GM04504 (cell line): ENCODE measurements at places on chromosomes 6 and 20.

DNA sequence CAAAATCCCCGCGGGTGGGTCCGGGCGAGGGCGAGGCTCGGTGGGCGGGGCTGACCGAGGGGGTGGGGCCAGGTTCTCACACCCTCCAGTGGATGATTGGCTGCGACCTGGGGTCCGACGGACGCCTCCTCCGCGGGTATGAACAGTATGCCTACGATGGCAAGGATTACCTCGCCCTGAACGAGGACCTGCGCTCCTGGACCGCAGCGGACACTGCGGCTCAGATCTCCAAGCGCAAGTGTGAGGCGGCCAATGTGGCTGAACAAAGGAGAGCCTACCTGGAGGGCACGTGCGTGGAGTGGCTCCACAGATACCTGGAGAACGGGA is 809 bp downstream of the HLA-G start:
- DNase-seq = no peak

DNA sequence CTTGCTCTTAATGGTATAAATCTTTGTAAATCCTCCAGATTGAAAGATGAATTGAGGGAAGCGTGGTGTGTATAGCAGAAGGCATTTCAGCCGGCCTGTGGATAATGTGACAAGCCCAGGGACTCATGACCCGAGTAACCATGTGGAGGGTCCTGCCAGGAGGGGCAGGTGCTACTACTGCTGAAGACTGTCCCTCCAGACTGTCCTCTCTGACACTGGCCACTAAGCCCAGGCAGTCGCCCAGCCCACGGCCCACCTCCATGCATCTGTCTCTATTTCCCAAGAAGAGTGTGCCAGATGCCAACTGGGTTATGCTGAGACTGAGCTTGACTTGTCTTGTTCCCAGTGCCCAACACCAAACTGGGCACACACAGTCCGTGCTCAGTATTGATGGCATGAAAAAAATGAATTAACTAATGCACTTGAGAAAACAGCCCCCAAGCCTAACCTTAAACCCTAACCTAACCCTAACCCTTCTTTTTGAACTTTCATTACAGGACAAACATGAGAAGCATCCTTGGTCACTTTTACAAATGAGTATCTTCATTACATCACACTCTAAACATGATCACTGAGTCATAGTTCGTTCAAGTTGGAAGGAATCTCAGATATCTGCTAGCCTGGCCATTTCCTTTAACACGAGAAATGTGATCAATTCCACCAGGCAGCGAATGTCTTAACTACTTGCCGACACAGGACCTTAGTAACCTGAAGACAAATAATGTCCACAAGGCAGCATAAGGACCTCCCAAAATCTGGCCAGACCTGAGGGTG is 182.2 kb upstream of the RREB1 start:
- no peak for DNase-seq

DNA sequence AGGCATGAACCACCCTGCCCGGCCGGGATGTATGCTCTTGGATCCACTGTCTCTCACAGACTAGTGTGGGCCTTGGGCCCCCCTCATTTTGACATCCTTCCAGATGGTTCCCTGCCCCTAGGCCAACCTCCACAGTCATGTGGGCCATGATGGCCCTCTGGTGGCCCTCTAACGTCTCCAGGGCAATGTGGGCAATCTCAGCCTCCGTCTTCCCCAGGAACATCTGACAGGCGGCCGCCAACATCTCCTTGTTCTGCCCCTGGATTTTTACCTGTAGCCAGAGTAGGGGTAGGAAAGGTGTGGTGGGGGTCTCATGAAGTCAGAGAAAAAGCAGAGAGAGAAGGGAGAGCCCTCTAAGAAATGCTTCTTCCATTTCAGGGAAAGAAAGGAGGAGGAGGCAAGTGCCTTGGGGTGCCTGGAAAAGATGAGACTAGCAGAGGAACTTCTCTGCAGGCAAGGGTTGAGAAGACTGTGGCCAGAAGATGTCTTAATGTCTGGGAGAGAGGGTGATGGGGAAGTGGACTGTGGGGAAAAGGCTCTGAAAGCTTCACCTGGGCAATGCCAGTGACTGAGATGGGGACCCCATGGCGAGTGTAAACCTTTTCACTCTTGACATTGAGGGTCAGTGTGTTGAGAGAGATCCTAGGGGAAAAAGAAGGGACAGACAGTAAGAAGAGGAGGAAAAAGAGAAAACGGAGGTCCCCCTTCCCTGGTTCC is 1.3 kb downstream of the FLOT1 start:
- no peak for DNase-seq

DNA sequence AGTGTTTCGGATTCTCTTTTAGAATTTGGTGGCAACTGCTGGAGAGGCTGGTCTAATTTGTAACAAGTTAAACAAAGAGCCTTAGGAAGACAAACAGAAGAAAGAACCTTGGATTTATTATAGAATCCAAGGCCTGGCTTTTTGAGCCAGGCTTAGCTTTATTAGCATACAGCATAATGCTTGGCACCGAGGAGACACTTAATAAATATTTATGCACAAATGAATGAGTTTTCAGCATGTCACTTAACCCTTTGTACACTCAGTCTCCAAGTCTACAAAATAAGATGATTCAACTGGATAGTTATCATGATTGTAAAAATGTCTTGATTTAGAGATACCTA is 38.2 kb upstream of the AFDN start:
- DNase-seq = no peak

DNA sequence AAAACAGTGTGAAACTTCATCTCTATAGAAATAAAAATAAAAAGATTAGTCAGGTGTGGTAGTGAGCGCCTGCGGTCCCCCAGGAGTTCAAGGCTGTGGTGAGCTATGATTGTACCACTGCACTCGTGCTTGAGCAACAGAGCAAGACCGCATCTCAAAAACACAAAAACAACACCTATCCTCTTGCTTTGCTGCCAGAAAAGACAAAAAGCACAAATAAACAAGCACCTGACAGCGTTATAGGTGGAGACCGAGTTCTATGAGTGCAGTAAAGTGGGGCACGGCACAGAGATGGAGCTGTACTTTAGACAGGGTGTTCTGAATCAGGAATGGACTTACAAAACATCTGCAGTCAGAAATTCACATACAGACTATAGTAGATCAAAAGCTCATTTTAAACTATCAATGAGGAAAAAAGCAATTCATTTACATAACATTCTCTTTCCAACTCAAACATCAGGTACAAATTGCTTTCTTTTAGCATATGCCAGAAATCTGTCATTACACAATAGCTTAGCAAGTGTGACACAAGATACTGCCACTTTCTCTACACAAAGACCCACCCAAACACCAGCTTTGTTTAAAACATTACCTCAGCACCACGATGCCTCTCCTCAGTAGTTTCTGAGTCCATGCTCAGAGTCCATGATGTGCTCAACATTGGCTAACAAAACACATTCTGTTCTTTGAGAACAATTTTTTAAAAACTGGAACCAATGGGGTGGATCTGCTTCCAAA is 10.1 kb downstream of the EZR start:
- DNase-seq = no peak

- DNase-seq = no peak
Measured at GRCh38 chr20:48807586-48808381, 20.0 kb downstream of the PREX1 start.

- no peak for DNase-seq
Measured at GRCh38 chr6:161479376-161479775, 205.5 kb upstream of the AGPAT4 start.

DNA sequence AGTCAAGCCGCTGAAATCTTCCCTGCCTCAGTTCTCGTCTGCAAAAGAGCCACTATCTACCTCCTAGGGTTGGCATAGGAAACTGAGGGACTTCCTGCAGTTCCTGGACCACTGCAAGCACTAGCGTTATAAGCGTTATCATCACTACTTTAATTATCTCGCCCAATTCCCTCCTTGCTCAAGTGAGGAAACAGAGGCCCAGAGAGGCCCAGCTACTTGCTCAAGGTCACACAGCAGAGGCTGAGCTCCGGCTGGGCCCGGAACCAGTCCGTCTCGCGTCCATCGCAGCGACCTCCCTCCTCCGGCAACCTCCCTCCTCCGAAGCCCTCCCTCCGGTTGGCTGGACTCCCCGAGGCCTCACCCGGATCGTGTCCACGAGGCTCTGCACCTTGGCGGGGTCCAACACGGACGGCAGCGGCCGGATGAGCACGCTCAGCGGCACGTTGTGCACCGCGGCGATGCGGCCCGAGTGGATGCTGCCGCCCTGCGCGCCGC is 338 bp downstream of the SRXN1 start:
- DNase-seq = no peak

DNA sequence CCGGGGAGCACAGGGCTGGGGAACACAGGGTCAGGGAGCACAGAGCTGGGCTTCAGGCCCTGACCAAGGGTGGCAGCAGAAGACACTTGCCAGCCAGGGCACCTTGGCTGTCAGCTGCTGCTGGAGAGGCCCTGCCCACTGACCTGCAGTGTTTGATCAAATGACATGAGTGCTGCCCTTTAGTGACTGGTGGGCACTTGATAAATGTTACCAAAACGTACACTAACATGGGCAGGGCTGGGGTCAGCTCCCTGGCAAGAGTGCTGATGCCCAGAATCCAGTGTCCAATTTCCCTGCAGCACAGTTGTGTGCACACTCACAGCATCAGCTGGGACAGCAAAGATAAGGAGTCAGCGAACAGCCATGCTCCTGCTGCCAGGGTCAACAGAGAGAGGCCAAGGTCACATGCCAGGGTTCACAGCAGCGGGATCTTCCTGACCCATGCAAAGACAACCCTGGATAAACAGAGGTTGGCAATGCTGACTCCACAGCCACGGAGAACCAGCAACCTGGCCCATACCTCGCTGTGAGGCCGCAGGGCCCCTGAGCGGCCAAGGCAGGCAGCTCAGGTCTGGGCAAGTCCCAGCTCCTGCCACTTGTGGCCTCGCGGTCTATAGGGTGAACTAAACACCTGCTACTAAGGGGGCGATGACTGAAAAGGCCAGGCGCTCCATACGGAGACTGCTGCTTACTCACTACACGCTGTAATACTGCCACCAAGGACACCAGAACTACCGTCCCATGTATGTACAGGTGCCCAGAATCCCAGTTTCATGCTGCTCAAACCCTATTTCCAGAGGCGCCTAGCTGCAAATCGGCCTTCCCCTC is 46.3 kb downstream of the NINL start:
- DNase-seq = no peak
